ENCODE measurements at places on chromosomes 7 and 10. TPM values are rescaled to one million over a fixed set of nuclear protein-coding genes. Genes with fewer than 3 reads are reported as not detected.

The LRGUK gene
- total RNA-seq = 0.31 TPM

The ARHGEF5 gene
- 12.5 TPM for total RNA-seq

The GIMAP2 gene
- 4.9 TPM for total RNA-seq

The NUTM2E gene
- total RNA-seq = not detected

The KLF14 gene
- total RNA-seq = not detected

The CDK6 gene
- total RNA-seq = 15.7 TPM

The FAM25G gene
- total RNA-seq = not detected

The RBM20 gene
- 0.05 TPM for total RNA-seq

The ST8SIA6 gene
- 2.2 TPM for total RNA-seq

The C10orf67 gene
- total RNA-seq = not detected

- DNase-seq = no peak
Observed at GRCh38 chr7:2873686-2874551, 29.8 kb upstream of the GNA12 start.

GRCh38 chr10:58791137-58791536, 278.5 kb downstream of the BICC1 start:
- DNase-seq = no peak

GRCh38 chr7:69620063-69620462, 21.8 kb downstream of the AUTS2 start:
- no peak for DNase-seq

DNA sequence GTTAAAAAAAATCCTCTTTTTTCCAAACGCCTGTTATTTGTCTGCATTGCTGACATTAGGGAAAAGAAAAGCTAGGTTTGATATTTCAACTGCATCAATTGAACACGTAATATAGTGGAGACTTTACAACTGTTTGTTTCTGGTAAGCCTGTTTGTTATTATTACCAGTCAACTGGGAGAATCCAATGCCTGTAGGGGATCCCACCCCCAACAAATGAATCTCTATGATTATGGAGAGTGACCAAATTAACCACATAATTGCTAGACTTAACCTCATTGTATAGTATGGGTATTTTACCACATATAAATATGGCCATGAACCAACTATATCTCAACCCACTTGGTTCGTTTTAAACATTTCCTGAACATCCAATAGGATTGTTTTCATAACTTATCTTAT, 216.1 kb downstream of the TWIST1 start:
- DNase-seq = no peak

- no peak for DNase-seq
Observed at GRCh38 chr7:23833405-23833804, 123.4 kb downstream of the STK31 start.

DNA sequence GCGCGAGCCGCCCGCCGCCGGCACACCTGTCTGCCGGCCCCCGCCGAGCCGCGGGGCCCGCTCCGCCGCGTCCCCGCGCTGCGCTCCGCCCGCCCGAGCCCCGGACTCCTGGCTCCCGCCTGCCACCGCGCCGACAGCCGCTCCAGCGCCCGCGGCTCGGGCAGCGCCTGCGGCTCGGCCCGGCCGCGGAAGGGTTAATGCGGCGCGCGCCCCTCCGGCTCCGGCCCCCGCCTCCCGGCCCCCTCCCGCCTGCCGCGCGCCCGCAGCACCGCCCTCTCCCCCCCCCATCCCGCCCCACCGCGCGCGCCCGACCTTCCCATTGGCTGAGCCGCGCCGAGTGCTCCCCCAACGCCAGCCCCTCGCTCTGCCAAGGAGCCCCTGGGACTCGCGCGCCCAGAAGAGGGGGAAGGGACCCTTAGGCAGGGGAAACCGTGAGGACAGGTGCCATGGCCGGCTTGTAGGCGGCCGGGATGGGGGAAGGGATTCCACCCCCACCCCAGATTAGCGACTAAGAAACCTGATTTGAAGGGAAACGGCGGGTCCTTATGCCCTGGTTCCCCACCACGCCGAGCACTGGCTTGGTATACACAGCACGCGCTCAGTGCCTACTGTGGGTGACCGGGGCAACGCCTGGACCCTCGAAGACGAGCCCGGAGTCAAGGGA, at the start of gene KCNH2:
TSS of gene KCNH2 (minus strand) at position 196 of the 664 bp plus-strand sequence. CDS start 408 bp downstream, outside the sequence.
- no peak for DNase-seq

- no peak for DNase-seq
Observed at GRCh38 chr7:108017776-108018151, 14.8 kb upstream of the LAMB1 start.

DNA sequence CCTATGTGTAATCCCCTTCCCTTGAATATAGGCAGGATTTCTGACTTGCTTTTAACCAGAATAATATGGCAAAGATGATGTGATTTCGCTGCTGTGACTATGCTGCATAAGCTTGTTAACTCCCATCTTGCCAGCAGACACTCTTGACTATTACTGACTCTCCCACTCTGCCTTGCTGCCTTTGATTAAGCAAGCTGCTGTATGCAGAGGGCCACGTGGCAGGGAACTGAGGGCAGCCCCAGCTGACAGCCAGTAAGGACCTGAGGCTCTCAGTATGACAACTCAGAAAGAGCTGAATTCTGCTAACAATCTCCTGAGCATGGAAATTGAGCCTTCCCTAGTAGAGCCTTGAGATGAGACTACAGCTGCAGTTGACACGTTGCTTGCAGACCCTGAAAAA, 279.4 kb upstream of the CACNA2D1 start:
- no peak for DNase-seq

- no peak for DNase-seq
Observed at GRCh38 chr10:19853831-19854230, 37.6 kb downstream of the PLXDC2 start.

GRCh38 chr7:121084256-121084655, 95.7 kb downstream of the CPED1 start:
- DNase-seq = no peak

DNA sequence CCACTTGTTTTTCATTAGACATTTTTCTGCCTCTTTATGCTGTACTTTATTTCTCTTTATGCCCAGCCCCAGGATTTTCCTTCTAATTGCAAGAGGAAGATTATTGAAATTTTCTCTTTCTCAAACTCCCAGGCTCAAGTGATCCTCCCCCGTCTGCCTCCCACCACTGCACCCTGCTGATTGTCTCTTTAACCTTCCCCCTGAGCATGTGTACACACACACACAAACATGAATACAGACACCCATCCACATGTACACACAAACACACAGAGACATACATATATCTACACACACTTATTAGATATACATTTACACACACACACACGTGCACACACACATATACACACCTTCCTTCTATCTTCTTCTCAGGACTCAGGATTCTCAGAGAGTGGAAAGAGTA, 37.3 kb upstream of the MAP3K8 start:
- DNase-seq = no peak

GRCh38 chr10:3684891-3685290, 100.1 kb downstream of the KLF6 start:
- DNase-seq = no peak

- DNase-seq = no peak
Observed at GRCh38 chr10:26647602-26648244, 49.8 kb upstream of the PDSS1 start.

DNA sequence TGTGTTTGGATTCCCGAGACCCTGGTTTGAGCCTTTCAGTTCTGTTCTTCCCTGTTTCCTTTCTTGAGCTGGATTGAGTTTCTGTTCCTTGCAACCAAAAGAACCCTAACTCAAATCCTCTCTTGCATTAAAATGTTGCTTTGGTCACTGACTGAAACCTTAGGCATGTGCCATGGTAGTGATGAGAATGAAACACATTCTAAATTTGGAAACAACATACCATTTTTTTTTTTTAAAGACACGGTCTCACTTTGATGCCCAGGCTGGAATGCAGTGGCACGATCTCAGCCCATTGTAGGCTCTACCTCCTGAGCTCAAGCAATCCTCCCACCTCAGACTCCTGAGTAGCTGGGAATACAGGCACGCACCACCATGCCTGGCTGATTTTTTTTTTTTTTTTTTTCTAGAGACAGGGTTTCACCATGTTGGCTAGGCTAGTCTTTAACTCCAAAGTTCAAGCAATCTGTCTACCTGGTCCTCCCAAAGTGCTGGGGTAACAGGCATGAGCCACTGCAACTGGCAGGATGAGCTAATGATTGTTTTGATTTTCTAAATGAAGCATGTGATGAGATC, 8.4 kb downstream of the THAP5 start:
- DNase-seq = no peak

GRCh38 chr7:103952408-103952807, 37.0 kb downstream of the RELN start:
- no peak for DNase-seq

DNA sequence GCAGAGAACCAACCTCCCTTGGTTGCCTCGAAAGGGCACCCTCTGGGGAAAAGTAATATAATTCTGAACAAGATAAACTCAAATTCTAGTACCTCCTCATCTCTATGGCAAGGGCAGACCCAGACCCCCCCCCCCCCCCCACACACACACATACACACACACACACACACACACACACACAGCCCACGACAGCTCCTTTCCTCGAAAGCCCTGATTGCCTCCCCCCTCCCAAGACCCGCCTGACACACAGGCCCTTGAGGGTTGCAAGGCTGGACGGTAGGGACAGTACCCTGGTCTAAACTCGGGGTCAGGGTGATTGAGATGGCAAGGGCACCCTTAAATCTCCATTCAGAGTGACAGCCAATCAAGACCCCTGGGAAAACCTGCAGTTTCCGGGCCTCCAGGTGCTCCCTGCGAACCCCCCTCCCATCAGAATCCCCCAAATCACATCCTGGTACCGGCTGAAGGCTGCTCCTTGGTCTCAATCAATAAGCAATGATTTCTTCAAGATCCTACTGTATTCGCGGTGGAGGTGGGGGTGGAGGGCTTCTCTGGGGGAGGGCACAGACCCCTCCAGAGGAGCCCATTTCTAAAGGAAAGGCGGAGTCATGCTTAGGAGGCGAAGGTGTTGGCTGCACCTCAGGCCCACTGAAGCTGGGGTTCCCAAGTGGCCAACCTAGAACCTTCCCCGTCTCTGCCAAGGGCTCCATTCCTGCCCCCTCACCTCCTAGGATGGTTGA, 100.7 kb downstream of the HIP1 start:
- DNase-seq = no peak

GRCh38 chr10:129810-130209, 5.4 kb upstream of the ZMYND11 start:
- DNase-seq = no peak

DNA sequence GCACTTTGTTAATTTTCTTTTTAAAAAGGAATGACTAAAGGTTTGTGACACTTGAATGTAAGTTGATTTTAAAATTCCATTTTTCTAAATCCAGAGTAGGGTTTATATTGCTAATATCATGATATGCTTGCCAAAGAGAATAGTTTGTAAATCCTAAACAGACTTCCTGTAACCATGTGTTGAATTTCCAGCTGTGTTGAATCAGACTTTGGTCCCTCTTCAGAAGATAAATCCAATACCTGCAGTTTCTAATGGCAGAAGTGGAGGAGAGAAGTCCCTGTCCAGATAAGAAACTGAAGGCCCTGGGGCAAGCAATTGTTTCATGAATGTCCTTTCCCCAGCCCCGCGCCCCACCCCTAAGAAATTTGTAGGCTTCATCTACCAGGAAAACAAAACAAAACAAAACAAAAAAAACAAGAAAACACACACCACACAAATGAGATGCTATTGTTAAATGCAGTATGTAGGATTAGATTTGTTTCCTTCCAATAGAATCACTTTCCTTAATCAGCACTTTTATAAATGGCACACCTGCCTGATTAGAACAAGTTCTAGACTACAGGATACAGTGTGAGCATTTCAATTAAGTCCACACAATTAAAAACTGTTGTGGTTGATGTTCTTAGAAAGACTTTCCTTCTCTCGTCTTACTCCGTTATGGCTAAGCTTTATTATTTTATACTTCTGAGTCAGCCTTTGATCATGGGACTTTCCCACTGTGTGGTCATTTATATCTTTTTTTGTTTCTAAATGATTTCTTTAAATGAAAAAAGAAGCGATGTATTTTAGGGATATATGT, 122.8 kb downstream of the KAT6B start:
- no peak for DNase-seq

DNA sequence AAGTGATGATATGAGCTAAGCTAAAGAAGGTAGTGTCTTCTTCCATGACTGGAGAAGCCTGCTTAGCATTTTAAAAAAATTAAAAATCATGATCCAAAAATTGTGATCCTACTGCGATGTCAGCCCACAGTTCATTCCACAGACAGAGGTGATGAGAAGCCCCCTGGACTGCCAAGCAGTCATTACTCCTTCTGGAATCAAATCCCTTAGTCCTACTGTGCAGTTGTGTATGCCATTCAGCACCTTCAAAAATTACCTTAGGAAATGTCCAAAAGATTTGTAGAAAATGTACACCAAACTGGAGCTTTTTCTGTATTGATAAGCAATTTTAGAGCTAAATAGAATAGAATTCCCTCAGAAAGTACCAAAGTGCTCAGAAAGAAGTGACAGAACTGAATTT, 283.5 kb upstream of the NFE2L3 start:
- no peak for DNase-seq

DNA sequence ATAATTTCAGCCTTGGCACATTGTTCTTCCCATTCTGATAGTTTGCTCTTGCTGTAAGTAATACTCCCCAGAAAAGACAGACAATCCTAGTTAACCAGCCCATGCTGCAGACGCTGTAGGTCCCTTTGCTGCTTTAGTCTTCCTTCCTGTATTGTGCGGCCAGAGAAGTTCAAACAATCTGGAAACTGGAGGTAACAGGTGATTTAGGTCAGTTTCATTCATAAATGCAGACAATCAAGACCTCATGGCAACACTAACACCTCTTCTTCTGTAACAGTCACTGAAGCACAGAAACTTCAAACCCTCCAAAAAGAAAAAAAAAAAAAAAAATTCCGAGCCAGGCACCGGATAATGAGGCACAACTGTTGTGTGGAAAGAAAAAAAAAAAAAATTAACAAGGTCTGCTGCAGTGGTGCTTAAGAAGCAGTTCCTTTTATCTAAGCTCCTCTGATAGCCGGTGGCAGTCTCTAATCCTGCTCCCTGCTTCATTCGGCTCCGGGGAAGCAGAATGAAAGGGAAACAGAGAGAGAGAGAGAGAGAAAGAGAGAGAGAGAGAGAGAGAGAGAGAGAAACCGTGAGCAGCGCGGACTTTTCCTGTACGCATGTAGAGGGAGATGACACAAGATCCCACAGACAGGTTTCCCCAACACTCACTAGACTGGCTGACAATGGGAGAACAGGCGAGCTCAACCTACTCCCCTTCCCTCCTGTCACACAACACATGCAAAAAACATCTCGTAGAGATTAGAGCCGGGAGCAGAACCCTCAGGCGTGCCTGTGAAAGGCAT, at the start of gene SEMA3A:
TSS of gene SEMA3A (minus strand) at position 306 of the 788 bp plus-strand sequence. CDS start at position 103, 203 bp downstream.
- DNase-seq = no peak

- no peak for DNase-seq
Observed at GRCh38 chr10:131032329-131033165, 279.0 kb downstream of the TCERG1L start.

- no peak for DNase-seq
Observed at GRCh38 chr10:61898435-61898778, 3.1 kb upstream of the ARID5B start.

- no peak for DNase-seq
Observed at GRCh38 chr10:119650062-119650461, 1.1 kb upstream of the BAG3 start.

DNA sequence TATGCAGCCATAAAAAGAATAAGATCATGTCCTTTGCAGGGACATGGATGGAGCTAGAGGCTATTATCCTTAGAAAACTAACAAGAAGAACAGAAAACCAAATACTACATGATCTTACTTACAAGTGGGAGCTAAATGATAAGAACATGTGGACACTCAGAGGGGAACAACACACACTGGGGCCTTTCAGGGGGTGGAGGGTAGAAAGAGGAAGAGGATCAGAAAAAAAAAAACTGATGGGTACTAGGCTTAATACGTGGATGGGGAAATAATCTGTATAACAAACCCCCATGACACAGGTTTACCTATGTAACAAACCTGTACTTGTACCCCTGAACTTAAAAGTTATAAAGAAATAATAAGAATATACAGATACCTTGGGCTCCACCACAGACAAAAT, 514.2 kb downstream of the ARL4A start:
- no peak for DNase-seq

- no peak for DNase-seq
Observed at GRCh38 chr10:11530806-11531205, 80.6 kb downstream of the USP6NL start.
